ENCODE measurements at places on chromosomes 1 and 21. TPM values are rescaled to one million over a fixed set of nuclear protein-coding genes. Genes with fewer than 3 reads are reported as not detected.
A peak's percentile ranks its signal among the peaks of the same experiment; 100 is the strongest.

DNA sequence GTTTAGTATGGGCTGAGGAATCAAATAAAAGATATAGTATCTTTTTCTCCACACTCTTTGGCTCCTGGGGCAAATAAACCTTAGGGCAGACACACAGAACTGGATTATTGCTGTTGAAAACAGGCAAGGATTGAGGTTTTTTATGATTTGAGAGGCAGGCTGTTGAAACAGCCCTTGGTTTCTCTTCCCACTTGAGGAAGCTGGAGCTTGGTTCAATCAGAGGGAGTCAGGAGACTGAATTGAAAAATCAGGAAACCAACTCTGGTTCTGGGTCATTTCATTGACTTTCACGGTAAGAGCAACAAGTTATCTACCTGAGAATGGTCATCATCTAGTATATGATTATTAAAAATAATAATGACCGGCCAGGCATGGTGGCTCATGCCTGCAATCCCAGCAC is 108.4 kb downstream of the CNIH3 start:
- no peak for DNase-seq
- H3K4me3 ChIP-seq = no peak overlapping the region
- H3K27me3 ChIP-seq = no peaks in the 10 kb centered on the region
- no peaks in the 10 kb centered on the region for H3K4me1 ChIP-seq
- H3K27ac ChIP-seq = no peak overlapping the region
- H3K36me3 ChIP-seq = no peaks in the 10 kb centered on the region

GRCh38 chr1:21311016-21311415 is 20.8 kb upstream of the ECE1 start:
- no peak overlapping the region for H3K4me3 ChIP-seq
- peaks cover 46% of the 10 kb centered on the region for H3K4me1 ChIP-seq
- no peaks in the 10 kb centered on the region for H3K27me3 ChIP-seq

DNA sequence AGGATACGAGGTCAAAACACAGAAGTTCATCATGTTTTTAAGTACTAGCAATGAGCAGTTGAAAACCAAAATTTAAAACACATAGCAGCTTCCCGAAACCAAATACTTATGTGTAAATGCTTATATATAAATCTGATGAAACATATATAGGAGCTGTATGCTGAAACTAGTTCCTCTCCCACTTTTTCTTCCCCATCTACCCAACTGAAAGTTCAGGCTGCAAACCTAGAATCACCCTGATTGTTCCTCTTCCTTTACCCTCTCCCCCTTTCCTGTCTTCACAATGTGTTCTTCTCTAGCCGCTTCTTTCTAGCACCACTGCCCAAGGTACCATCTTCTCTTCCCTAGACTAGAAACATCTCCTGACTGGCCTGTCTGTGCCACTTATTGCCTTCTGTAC is 90.6 kb downstream of the ST3GAL3 start:
- no peak overlapping the region for H3K27ac ChIP-seq
- no peak for DNase-seq
- no peaks in the 10 kb centered on the region for H3K4me1 ChIP-seq
- no peak overlapping the region for H3K4me3 ChIP-seq

DNA sequence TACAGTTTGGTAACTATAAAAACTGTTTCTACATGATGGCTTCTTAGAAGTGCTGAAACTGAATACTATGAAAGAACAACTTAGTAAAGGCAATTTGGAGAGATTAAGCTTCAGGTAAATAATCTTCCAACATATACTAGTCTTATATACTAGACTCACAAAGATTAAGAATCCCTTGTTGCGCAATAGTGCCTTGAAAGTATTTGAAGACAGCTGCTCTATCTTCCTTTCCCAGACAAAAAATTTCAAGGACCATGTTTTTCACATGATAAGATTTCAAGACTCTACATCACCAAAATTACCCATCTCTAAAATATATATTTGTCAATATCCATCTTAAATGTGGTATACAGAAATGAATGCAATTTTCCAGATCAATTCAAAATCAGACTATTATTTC is 37.7 kb upstream of the ASPM start:
- H3K4me1 ChIP-seq = peaks cover 8% of the 10 kb centered on the region
- no peak overlapping the region for H3K27ac ChIP-seq
- no peaks in the 10 kb centered on the region for H3K27me3 ChIP-seq
- peaks cover 21% of the 10 kb centered on the region for H3K36me3 ChIP-seq
- no peak overlapping the region for H3K4me3 ChIP-seq

GRCh38 chr21:45264912-45265515 is 22.7 kb downstream of the POFUT2 start:
- H3K27ac ChIP-seq = no peak overlapping the region
- H3K4me1 ChIP-seq = no peaks in the 10 kb centered on the region
- no peaks in the 10 kb centered on the region for H3K27me3 ChIP-seq
- peak; percentile 21 for DNase-seq

Gene GBP7
- not detected for polyA plus RNA-seq

Gene CCDC185
- not detected for polyA plus RNA-seq

Gene DCDC2B
- polyA plus RNA-seq = not detected

Gene LAMB3
- polyA plus RNA-seq = 46.8 TPM

Gene PLPP3
- polyA plus RNA-seq = 37.3 TPM

Gene GON4L
- 14.5 TPM for polyA plus RNA-seq

Measured in stomach (tissue), 19 donors.